ENCODE measurements at places on chromosomes 3 and 15.

DNA sequence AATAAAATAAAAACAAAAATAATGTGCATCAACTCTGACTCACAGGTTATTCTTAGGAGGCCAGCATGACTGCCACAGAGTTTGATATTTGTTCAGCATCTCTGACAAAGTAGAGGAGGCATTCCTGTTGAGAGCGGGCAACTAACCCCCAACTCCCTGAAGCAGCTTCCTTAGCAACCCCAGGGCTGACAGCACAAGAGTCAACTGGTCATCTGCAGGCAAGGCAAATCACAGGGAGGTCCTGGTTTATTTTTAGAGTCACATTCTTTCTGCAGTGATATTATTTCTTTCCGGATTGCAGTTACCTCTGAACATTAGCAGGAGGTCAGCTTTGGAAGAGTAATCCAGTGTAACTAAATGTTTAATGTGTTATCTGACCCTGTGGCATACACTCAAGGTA lies 273.0 kb downstream of the PLCL2 start:
- no peak for DNase-seq

- DNase-seq: peak; percentile 51
Observed at GRCh38 chr3:24494618-24495325, at the start of gene THRB. Gene THRB, minus strand, starts transcription at chr3:24494850.

- DNase-seq: no peak
Observed at GRCh38 chr3:112925969-112926368, 48.9 kb downstream of the CD200R1 start.

DNA sequence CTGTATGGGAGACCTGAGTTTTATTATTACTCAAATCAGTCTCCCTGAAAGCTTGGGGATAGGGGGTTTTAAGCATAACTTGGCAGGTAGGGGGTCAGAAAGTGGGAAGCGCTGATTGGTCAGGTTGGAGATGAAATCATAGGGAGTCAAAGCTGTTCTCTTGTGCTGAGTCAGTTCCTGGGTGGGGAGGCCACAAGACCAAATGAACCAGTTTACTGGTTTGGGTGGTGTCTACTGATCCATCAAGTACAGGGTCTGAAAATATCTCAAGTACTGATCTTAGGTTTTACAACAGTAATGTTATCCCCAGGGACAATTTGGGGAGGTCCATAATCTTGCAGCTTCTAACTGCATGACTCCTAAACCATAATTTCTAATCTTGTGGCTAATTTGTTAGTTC lies 17.8 kb upstream of the IQCF6 start:
- DNase-seq: no peak

DNA sequence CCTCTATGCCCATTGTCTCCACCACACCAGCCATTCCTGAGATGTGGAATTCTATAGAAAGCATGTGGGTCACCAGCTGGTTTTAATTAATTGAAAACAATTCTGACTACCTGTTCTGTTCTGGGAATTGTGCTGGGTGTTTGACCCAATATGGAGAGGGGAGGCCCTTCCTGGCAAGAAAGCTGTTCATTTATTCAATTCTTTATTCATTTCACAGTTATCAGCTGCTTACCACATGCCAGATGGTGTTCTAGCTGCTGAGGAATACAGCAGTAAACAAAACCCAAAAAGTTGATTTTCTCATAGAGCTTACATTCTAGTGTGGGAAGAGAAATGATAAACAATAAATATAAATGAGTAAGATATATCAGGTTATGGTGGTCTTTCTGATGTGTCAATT lies 296.1 kb upstream of the RASGRP1 start:
- no peak for DNase-seq

DNA sequence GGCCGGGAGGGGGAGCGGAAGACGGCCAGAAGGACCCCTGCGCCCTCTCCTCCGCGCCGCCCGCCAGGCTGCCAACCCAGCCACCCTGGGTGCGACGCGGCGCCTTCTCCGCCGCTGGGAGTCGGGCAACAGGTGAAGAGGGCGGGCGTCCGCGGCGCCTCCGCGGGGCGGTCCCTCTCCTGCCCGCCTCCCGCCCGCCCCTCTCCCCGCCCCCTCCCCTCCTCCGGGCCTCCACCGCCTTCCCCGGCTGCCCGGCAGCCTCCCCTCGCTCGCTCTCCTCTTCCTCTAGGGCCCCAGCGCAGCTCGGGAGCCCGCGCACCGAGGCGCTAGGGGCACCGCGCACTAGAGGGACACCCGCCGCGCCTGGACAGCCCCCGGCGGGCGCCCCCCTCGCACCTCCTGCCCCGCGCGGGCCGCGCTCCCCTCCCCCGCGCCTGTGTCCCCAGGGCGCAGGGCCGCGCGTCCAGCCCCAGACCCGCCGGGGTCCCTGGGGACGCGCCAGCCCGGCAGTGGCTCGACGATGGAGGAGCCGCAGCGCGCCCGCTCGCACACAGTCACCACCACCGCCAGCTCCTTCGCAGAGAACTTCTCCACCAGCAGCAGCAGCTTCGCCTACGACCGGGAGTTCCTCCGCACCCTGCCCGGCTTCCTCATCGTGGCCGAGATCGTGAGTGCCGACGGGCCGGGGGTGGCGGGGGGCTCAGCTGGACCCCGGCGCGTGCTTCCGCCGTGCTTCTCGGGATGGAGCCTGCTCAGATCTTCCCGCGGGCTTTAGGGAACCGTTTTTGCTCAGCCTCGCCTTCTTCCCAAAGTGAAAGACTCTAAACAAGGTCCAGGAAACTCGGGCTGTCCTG lies at the start of gene CMTM8:
Gene CMTM8 (plus strand): TSS at position 228 of the 854 bp plus-strand sequence. CDS start 293 bp downstream, at position 521.
- peak; percentile 82 for DNase-seq

DNA sequence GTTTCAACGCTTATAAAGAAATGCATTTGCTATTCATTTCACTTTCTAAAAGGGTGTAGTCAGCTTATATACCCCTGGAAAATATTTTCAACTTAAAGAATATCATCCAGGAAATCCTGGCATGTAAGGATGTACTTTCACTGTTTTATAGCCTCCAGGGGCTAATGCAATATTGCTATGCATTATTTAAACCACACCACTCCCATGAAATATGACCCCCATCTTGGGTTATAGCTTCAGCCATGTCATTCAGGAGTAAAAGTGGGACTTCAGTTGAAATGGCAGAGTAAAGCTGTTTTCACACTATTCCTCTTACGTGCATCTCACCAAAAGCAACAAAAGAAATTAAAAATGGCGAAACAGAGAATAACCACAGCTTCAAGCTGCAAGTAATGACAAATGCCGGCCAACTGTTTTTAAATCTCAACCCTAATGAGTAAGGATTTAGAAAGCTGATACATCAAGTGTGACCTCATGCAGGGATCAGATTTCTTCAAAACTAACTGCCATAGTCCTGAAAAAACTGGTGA lies 84.5 kb downstream of the COL6A6 start:
- DNase-seq: no peak

GRCh38 chr3:99544786-99545281 lies 93.6 kb upstream of the COL8A1 start:
- no peak for DNase-seq

GRCh38 chr3:155488671-155489070 lies 195.2 kb upstream of the STRIT1 start:
- DNase-seq: no peak

DNA sequence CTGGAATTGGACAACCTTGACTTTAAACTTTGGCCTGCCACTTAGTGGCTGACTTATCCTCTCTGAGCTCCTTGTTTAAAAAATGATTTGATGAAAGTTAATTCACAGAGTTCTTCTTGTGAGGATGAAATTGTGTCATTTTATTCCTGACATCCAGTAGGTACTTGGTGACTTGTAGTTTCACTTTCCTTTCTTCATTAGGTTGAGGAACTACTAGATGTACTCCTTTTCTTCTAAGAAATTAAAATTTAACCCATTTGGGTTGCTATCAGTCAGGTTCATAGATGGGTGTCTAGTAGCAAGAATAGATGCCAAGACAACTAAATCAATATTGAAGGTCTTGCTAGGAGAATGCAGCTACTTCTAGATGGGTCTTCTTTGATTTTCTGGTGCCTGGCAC lies 5.2 kb downstream of the NR1D2 start:
- DNase-seq: peak; percentile 27

DNA sequence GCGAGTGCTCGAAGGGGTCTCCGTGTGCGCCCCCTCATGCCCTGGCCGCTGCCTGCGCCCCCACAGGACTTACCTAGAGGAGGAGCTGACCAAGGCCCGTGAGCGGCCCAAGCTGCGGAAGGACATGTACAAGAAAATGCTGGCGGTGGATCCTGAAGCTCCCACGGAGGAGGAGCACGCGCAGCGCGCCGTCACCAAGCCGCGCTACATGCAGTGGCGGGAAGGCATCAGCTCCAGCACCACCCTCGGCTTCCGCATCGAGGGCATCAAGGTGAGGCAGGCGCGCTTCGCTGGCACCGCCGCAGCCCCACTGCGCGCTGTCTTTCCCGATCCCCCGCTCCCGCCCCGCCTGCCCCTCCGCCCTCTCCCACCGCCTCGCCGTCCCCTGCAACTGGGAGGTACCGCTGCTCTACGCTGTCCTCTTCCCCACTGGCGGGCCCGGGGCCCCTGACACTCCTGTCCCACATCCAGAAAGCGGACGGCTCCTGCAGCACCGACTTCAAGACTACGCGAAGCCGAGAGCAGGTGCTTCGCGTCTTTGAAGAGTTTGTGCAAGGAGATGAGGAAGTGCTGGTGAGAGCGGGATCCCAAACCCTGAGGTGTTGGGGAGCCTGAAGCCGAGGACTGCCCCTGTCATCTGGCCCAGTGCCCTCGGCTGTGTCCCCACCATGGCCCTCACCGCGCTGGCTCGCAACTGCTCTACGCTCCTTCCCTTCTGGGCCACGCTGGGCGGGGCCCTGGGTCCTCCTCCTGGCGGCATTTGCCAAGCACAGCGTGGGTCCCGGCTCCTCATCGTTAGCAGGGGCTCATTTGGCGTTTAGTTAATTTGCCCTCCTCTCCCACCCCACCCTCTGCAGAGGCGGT lies 8.5 kb downstream of the ITPKA start:
- DNase-seq: peak; percentile 60
